ENCODE measurements at places on chromosomes 7 and 10.

GRCh38 chr10:69802424-69803161, 887 bp downstream of the COL13A1 start:
- no peak for DNase-seq

DNA sequence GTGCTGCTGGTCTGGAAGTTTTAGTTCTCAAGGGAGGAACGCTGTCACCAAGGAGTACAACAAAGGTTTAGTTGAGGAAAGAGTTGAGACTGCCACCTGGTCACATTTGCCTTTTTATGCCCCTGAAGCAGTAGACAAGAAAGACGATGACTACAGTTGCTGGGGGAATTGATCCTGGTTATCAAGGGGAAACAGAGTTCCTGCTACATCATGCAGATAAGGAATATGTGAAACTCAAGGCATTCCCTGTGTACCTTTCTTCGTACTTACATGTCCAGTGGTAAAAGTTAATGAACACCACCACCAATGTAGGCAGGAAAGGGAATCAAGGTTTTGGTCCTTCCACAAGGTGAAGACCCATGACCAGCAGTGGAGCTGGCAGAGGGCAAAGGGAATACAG, 31.8 kb downstream of the SLC35B4 start:
- no peak for DNase-seq

DNA sequence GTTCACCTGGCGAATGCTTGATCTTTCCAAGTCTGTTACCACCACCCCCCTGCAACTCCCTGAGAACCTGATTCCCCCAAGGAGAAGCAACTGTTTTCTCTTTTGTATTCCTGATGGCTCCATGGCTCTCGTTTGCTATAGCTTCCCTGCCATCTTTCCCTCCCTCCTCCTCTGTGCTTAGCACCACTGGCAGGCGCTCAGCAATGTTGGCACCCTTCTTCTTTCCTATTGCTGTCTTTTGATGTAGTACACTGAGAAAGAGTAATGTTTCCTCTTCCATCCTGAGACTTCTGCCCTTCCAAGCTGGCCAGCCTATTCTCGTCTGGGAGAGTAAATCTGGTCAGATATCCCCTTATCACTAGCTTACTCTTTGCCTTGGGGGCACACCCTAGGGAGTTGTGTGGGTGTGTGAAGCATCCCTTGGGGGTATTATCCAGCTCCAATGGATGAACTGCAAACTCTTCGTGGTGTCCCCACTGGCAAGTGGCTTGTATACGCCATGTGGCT, 74.0 kb downstream of the BMPER start:
- DNase-seq: no peak

DNA sequence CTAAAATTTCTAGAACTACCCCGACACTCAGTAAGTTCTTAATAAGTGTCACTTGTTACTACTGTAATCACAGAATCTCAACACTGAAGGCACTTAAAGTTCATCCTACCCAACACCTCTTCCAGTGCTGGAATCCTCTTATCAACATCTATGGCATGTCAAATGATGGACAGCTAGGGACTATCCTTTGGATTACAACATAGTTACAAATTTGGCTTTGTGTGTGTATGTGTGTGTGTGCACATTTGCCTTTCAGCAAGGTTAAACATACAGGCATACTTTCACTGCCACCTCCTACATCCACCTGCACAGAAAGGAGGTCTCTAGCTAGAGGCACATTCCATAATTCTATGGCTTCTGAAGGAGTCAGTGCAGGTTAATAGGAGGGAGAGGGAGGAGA, 25.8 kb downstream of the PTTG1IP2 start:
- DNase-seq: no peak

DNA sequence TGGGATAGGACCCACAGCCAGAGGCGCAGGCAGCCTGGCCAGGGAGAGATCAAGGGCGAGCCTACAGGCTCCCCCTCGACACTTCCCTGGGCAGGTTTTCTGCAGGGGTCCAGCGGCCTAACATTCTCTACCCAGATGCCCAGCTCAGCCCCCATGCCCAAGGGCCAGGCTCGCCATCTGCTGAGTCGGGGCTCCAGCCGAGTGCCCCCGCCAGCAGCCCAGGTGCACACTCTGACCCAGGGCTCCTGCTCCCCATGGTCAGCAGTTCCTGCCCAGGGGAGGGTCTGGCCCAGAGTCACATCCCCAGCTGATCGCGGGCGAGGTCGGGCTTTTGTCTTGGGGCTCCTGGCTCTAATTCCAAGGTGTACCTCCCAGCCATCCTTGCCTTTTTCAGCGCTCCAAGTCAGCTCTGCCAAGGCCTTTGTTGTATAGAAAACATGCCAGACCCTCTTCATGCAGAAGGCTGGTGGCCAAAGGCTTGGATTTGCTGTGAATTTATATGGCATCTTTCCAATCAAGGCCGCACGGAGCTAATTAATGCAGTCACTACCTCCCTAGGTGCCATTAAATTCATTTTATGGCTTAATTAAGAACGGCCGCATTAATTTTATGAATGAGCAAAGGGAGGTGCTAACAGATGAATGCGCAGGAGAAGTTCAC, 120.6 kb downstream of the LRRC18 start:
- no peak for DNase-seq

- DNase-seq: no peak
These were observed 52.6 kb downstream of the TRRAP start for GRCh38 chr7:98930921-98931320.

DNA sequence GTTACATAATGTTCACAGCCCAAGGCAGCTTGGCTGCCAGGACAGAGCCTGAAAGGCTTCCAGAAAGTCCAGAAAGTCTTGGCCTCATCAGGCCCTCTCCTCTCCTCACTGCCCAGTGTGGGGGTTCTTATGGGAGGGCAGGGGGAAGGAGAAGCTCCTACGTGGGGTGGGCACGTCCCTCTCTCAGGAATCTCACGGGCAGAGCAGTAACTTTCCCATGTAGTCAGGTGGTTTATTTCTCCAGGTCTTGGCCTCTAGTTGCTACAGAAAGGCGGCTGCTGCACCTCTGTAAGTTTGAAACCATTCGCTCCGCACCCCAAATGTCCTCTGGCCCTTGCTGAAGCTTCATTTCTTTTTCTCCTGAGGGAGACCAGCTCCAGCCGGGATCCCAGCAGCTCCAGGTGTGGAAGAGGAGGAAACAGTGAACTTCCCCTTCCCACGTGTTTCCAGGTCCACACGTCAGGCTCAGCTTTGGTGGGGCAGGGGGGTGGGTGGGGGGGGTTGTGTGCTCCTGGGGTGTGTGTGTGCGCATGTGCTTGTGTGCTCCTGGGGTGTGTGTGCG, 320.3 kb downstream of the WDR37 start:
- no peak for DNase-seq

All from stimulated activated CD4-positive, alpha-beta T cell treated with anti-CD3 and anti-CD28 coated beads, Interleukin-1b, Interleukin-23, amount 100 ng/mL, for 1 hour (primary cell).